ENCODE measurements at places on chromosomes 6 and 20.

DNA sequence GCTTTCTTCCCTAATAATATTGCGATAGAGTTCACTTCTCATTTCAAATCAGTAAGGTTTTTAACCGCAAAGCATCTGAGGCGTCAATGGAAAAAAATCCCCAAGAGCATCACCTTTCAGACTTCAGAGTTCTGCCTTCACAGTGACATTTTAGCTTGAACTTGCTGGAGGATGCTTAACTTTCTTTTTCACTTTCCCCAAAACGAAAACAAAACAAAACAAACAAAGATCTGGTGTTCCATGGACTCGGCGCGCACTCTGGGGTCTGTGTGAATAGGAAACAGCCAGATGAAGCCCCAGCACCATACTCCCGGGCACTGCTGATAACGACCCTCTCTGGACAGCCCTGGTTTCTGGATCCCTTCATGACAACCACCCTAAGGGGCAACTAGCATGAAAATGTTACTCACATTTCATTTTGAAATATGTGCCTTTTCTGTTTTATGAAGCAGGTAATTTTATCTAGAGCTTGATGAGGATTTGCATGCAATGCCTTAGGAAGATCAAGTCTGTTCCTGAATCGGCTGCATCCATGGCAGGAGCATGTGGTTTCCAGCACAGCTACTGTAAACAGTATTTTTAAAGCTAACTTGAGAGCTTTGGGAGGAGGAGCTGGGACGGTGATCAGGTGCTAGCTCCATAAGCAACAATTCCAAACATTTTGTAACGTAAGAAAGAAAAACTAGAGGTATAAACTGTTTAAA is 44.5 kb downstream of the RAMACL start:
- no peak for DNase-seq

DNA sequence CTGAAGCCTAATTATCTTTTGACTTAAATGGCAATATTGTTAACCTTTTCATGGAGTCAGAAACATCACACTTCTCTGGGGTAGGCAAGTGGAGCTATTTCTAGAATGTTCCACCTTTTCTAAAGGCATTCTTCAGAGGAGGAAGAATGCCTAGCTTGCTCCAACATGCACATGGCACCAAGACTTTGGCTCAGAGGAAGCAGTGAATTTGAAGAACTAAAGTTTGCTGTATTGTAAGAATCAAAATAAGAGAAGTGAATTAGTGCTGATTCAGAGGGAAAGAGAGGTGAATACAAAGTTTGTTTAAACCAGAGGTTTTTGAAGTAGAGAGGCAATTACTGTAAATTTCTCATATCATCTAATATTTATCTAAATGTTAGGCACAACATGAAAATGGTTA is 92.2 kb downstream of the SOBP start:
- DNase-seq: no peak

DNA sequence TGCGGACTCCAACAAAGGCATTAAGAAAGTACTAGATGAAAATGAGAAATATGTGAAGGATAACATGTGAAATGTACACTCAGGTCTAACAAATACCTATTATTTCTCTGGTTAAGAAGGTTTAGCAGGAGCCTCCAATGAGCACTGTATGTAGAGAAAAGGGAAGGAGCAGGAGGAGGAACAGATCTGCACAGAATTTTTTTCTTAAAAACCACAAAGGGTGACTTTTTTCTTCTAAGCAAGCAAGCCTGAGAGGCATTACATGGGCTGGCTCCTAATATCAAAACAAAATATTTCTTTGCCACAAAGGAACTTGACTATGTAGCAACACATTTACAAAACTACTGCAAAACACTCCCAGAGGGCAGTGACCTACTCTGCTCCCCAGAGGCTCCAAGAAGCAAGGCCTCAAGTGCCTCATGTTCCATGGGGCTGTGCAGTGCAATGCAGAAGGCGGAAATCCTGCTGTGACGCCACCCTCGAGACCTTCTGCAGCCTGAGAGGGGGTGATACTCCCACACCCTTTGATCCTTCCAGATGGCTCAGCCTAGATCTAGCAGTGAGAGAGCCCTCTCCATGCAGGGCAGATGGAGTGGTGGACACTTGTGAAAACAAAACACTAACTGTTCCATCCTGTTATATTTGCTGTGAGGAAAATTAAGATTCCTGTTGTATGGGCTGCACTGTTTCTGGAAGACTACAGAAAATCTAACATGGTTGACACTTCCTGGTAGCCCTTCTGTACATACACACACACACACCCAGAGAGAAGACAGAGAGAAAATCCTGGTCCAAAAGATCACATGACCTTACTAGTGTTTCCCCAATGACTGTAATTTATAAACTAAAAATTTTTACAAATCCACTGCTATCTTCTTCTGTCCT is 36.0 kb upstream of the SMIM29 start:
- DNase-seq: peak; percentile 73

- peak; percentile 64 for DNase-seq
Observed at GRCh38 chr6:11538052-11538818, 686 bp downstream of the TMEM170B start.

DNA sequence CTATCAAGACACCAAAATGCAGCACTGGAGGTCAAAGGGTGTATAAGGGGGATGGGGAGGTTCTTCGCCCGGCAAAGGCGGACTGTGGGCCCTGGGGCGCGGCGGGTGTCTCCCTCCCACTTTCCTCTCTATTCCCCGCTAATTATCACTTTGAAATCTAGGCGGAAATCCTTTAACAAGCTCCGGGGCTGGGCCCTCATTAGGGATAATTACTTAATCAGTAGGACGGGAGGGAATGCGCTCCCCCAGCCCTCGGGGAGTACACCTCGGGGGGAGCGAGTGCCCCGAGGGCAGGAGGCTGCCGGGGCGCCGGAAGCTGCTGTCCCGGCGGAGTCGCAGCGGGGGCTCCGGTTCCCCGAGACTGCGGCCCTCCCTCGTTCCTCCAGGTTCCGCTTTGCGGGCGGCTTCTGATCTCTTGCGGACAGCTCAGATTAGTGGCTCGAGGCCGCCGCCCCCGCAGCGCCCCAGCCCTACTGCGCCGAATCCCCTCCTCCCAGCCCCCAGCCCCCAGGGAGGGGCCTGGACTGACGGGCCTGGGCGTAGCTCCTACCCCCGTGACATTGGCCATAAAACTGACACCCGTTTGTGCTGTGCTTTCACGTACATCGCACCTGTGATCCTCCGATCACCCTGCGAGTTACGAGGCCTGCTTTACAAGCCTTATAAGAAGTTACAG is 14.7 kb downstream of the MUCL3 start:
- DNase-seq: peak; percentile 59

DNA sequence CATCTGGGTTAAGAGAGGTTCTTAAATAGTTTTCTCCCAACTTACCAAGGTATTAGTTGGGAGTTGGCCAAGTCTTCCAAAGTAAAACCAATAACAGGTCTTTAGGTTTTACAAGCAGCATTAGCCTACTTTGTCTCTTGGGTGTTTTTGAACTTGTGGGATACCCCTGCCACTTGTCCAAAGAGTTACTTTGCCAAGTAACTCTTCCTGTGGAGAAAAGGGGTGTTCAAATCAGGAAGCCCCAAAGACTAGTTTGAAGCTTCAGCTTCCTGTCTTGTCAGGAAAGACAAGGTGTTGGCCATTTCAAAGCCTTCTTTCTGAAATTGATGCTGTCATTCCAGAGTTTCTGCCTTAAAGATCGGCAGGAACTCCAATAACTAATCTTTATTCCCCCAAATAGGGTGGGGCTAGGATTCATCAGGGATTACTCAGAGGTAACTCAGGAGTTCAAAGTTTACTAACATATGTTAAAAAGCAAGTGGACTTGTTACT is 822 bp downstream of the RAB22A start:
- DNase-seq: peak; percentile 32

DNA sequence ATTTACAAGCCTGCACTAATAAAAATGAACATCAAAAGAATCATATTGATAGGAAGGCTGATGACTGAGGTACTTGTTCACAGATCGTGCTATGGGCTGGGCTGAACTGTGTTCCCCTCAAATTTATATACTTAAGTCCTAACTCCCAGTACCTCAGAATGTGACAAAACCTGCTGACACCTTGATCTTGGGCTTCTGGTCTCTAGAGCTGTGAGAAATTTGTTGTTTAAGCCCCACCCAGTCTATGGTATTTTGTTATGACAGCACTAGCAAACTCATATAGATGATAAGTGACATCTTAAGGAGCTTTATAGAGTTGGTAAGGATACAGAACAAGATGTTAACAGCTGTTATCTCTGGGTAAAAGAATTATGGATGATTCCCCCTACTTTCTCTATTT is 13.8 kb downstream of the UBE2V1 start:
- DNase-seq: no peak

GRCh38 chr6:24919056-24919892 is 16.5 kb downstream of the RIPOR2 start:
- no peak for DNase-seq

DNA sequence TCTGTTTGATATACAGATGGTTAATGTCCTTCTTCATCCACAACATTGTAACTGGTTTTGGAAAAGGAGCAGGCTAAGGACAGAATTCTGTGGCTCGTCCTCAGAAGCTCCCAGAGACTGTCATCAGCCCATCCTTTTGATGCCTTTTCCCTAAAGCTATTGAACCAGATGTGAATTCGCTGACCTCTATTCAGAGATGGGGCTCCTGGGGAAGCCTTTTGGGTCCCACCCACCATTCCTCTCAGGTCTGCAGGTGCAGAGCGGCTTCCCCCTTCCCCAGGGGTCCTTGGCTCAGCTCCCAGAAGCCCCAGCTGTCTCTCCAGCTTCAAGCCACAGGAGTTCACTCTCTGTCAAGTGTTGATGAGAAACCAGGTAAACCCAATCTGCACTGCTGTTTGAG is 191.7 kb downstream of the SMOC2 start:
- no peak for DNase-seq

- no peak for DNase-seq
Observed at GRCh38 chr6:7008451-7008988, 99.2 kb upstream of the RREB1 start.

- DNase-seq: no peak
Observed at GRCh38 chr6:123733180-123733579, 70.5 kb upstream of the NKAIN2 start.

GRCh38 chr6:126232671-126233070 is 107.2 kb upstream of the CENPW start:
- peak; percentile 30 for DNase-seq

DNA sequence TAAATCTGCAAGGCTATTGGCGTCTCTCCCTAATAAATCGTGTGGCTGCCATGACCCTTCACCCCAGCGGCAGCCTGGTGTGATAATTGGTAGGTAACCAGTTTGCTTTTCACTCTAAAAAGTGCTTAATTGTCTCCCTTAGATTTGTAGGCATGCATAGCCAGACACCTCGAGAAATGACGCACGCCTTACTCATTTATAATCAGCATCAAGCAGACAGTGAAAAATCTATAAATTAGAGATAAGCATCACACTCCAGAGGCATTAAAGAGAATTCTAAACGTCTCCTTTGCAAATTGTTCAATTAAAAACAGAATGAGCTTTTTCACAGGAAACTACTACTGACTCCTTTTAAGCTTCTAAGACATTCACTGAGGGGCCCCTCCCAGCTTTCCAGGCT is 110.2 kb upstream of the RPS6KA2 start:
- DNase-seq: no peak

- peak; percentile 20 for DNase-seq
Observed at GRCh38 chr20:22744341-22745193, 160.2 kb upstream of the FOXA2 start.

DNA sequence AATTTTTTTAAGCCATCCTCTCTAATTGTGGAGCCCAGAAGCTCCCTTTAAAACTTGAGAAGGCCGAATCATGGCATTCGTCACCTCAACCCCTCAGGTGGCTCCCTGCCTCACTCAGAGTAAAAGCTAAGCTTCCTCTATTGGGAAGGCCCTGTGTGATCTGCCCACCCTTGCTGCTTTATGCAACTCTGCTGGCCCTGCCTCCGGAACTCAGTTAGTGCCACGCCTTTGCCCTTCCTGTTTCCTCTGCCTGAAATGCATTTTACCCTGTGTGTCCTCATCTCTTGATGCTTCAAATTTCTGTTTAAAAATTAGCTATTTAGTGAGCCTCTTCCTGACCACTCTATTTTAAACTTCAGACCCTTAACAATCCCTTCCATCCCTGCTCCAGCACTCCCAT is 5.7 kb downstream of the PACRG start:
- no peak for DNase-seq

GRCh38 chr6:115838763-115839401 is 221.8 kb downstream of the FRK start:
- DNase-seq: peak; percentile 24

DNA sequence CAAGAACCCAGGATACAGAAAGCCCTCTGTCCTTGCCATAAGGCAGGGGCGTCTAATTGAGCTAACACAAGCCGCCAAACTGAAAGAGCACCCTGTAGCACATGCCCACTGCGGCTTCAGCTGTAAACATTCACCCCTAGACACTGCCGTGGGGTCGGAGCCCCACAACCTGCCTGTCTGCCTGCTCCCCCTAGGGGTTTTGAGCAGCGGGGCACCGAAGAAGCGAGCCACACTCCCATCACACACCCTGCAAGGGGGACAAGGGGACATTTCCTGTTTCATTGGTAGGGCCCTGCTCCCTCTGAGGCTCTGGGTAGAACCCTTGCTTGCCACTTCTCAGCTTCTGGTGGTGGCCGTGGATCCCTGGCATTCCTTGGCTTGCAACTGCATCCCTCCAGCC is 45.2 kb upstream of the BCLAF1 start:
- DNase-seq: no peak

DNA sequence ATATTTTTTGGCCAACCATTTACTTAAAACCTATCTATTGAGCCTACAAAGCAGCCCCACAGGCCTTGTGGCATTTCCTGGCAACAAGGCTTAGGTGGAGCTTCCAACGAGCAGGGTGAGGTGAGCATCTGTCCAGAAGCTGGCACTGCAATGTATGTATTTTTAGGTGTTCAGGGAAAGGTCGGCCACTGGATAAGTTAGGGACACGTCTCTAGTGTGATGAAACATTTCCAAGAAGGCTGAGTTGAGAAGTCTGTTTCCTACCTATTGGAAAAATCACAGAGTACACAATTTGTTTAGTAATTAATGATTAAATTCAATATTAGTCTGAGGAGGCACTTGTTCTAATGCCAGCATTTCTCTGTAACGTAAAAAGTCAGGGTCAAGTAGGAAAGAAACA is 17.8 kb upstream of the RCAN2 start:
- no peak for DNase-seq

GRCh38 chr6:37699138-37699766 is 1.6 kb upstream of the MDGA1 start:
- no peak for DNase-seq

GRCh38 chr20:25464501-25465242 is 57.2 kb downstream of the GINS1 start:
- DNase-seq: no peak

GRCh38 chr6:14309516-14309915 is 191.9 kb downstream of the CD83 start:
- no peak for DNase-seq

- no peak for DNase-seq
Observed at GRCh38 chr20:21273755-21274386, 29.3 kb upstream of the XRN2 start.
